ENCODE measurements at places on chromosomes 7 and 10.

- no peaks in the 10 kb centered on the region for H3K36me3 ChIP-seq
- DNase-seq = no peak
- peak overlapping the region; percentile 89 for H3K27ac ChIP-seq
- no peaks in the 10 kb centered on the region for H3K27me3 ChIP-seq
These were observed 26.4 kb upstream of the KLF6 start for GRCh38 chr10:3811291-3811870.

GRCh38 chr7:44132039-44132438 is 8.7 kb upstream of the POLD2 start:
- H3K27me3 ChIP-seq = no peaks in the 10 kb centered on the region
- H3K4me1 ChIP-seq = no peaks in the 10 kb centered on the region
- H3K27ac ChIP-seq = no peak overlapping the region
- H3K4me3 ChIP-seq = no peak overlapping the region
- DNase-seq = no peak
- H3K36me3 ChIP-seq = no peaks in the 10 kb centered on the region

DNA sequence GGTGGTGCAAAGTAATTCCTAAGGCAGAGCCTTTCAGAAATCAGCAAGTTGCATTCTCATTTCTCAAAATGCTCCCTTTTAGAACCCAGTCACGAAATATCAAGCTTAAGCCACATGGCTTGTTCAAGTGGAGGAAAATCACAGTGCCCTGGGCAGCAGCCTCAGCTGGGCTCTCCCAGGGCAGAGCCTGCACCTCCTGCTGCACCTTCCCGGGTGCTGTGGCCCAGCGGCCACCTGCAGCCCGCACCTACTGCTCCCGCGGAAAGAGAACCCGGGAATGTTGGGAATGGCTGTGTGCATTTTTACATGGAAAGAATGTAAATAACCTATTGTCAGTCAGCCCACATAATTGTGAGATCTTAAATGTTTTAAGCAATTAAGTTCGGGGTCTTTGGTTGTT is 396.5 kb upstream of the VSTM2A start:
- DNase-seq = no peak
- H3K4me1 ChIP-seq = no peaks in the 10 kb centered on the region
- no peaks in the 10 kb centered on the region for H3K36me3 ChIP-seq
- H3K27ac ChIP-seq = no peak overlapping the region
- H3K27me3 ChIP-seq = no peaks in the 10 kb centered on the region

- no peaks in the 10 kb centered on the region for H3K36me3 ChIP-seq
- H3K4me1 ChIP-seq = no peaks in the 10 kb centered on the region
- H3K27ac ChIP-seq = no peak overlapping the region
- H3K4me3 ChIP-seq = no peak overlapping the region
- DNase-seq = no peak
- H3K27me3 ChIP-seq = peaks cover 6% of the 10 kb centered on the region
These were observed 63.5 kb downstream of the FRMPD2 start for GRCh38 chr10:48210966-48211365.

DNA sequence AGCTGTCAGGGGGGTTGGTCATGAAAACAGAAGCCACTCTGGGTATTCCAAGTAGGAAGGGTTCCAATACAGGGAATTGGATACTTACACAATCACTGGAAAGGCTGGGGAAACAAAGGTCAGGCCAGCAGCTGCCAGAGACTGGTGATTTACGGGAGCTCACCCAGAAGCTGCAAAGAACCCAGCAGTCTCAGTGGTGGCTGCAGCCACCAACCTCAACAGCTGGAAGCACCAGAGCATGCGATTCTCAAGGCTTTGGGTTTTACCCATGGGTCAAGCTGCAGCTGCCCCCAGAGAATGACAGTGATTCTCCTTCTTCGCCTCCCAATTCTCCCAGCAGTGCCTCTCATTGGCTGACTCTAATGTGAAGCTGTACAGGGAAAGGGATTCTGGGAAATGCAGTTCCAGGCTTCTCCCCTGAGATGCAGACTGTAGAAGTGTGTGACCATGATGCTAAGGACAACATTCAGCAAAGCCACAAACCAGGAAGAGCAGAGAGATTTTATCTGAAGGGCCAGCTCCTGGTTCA is 107.2 kb upstream of the TCF7L2 start:
- H3K27me3 ChIP-seq = no peaks in the 10 kb centered on the region
- no peak for DNase-seq
- H3K4me1 ChIP-seq = peaks cover 3% of the 10 kb centered on the region
- no peak overlapping the region for H3K27ac ChIP-seq
- H3K36me3 ChIP-seq = no peaks in the 10 kb centered on the region

Data from suprapubic skin (tissue), 4 donors.